ENCODE measurements at places on chromosomes 5 and 9.

DNA sequence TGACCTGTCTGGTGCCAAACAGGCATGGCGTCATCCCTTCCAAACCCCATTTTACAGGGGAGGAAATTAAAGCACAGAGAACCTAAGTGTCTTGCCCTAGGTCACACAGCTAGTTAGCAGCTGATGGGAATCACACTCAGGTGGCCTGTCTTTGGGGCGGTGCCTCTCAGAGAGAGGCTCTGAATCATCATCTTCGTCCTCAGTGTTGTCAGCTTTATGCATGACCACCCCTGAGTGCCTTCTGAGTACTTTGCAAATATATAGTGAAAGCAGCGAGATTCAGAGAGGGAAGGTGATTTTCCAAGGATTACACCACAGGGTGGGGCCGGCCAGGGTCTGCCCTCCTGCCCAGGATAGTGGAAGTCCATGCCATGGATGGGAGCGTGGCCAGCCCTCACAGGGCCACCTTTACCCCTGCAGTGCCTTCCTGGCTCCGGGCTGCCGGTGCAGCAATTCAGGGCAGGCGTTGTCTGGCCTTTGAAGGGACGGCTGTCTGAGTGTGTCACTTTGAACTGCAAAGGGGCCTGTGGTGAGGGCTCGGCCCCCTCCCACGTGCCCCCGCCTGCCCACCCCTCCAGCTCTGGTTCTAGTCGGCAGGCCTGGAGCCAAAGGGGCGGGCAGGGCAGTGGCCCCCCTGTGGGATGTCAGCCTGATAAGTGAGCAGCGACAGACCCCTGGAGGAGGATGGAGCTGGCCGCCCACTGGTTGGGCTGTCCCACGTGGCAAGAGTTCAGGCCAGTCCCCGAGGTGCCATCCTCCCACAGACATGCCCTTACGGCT lies 16.9 kb downstream of the LMX1B start:
- DNase-seq, result no peak

GRCh38 chr9:124286292-124286931 lies 28.7 kb downstream of the NEK6 start:
- peak; percentile 37 for DNase-seq

DNA sequence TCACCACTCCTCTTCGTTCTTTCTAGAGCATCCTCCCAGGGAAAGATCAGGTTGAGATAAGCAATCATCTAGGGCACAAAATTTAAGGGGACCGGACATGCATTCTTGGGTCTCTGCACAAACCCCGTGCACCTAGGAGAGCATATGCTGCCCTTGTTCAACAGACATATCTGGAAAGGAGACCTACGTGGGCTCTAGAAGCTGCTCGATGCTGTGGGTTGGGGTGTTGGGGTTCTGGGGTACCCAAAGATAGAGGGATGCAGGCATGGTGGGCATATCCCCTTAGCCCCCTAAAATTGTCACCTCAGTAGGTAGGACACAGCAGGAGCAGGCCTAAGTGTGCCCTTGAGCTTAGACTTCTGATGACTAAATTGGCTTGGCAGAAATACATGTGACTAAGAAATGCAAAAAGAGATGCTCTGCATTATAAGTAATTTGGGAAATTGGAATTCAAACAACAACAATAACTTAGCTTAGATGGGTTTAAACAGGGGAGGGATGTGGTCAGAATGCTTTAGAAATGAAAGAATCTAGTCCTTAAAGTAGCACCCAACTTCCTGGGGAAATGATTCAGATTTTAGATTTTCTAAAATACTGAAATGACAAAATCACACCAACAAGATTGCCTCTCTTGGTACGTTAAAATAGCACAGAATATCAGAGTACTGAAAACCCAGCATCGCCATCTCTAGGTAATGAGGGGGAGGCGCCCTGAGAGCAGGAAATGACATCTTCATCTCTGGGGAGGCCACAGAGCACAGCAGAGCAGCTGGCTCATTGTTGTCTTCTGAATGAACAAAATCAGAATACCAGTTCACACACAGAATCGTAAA lies 172.3 kb downstream of the GNA14 start:
- DNase-seq, result peak; percentile 8

DNA sequence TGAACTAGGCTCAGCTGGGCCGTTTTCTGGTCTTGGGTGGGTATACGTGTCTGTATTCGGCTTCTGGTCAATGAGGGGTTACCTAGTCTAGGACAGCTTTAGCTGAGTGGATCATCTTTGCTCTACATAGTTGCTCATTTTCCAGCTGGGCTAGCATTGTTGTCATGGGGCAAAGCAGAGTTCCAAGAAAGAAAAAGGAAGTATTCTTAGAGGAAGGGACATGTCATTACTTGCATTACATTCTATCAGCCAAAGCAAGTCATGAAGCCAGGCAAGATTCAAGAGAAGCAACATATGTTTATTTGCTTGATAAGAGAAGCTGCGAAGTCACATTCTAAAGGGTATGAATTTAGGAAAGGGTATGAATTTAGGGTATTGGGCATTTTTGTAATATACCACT lies 396.5 kb downstream of the ZNF608 start:
- DNase-seq, result no peak

- DNase-seq, result no peak
Measured at GRCh38 chr5:141121985-141122384, 367 bp downstream of the PCDHB4 start.

- DNase-seq, result no peak
Measured at GRCh38 chr9:130328349-130328801, 62.8 kb downstream of the HMCN2 start.

DNA sequence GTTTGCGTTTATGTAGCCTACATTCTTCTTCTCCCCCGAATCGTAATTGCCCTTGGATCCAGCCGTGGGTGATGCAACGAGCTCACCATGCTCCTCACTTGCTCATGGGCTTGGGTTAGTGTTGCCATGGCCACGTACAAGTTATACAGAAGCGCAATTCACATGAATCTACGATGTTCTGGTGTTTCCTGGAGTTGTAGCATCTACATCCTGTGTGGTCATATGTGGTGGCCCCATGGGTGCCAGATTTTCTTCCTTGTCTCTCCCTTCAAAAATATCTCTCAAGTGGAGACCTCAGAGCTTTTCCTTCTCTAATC lies 115.3 kb downstream of the TLE4 start:
- no peak for DNase-seq

GRCh38 chr9:91720751-91721705 lies 229.0 kb downstream of the ROR2 start:
- DNase-seq, result no peak

GRCh38 chr5:171821286-171821685 lies 35.7 kb downstream of the SMIM23 start:
- no peak for DNase-seq

- DNase-seq, result no peak
Measured at GRCh38 chr9:33140401-33141360, 26.5 kb downstream of the B4GALT1 start.

GRCh38 chr5:159510282-159510681 lies 180.0 kb upstream of the IL12B start:
- no peak for DNase-seq

DNA sequence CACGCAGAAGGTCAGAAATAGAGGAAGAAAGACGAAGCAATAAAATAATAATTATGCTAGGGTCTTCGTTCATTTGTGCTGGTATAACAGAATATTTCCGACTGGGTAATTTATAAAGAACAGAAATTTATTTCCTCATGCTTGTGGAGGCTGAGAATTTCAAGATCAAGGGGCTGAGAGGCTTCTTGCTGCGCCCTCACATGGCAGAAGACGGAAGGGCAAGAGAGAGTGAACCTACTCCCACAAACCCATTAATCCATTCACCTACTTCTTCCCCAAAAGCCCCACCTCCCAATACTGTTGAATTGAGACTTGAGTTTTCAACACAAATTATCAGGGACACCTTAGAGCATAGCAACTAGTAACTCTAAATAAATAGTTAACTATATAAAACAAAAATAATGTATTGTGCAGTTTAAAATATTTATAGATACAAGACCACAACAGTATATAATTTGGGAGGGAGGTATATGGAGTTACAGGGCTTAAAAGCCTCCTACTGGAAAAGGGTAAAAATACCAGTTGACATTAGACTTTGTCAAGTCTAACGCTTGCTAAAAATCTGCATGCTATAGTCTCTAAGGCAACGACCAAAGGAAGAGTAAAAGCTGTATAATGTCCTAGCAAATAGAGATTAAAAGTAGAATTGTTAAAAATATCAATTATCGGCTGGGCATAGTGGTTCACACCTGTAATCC lies 40.3 kb upstream of the NAA35 start:
- DNase-seq, result peak; percentile 2

DNA sequence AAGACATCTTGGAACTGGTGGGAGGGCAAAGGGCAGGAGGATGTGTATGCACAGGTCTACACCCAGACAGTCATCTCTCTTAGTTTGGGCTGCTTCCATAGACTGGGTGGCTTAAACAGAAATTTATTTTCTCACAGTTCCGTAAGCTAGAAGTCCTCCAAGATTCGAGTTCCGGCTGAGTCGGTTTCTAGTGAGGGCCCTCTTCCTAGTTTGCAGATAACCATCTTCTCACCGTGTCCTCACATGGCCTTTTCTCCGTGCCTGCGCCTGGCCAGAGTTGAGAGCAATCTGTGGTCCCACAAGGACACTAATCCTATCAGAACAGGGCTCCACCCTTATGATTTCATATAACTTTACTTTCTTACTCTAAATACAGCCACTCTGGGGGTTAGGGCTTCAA lies 4.1 kb downstream of the SMIM32 start:
- no peak for DNase-seq

DNA sequence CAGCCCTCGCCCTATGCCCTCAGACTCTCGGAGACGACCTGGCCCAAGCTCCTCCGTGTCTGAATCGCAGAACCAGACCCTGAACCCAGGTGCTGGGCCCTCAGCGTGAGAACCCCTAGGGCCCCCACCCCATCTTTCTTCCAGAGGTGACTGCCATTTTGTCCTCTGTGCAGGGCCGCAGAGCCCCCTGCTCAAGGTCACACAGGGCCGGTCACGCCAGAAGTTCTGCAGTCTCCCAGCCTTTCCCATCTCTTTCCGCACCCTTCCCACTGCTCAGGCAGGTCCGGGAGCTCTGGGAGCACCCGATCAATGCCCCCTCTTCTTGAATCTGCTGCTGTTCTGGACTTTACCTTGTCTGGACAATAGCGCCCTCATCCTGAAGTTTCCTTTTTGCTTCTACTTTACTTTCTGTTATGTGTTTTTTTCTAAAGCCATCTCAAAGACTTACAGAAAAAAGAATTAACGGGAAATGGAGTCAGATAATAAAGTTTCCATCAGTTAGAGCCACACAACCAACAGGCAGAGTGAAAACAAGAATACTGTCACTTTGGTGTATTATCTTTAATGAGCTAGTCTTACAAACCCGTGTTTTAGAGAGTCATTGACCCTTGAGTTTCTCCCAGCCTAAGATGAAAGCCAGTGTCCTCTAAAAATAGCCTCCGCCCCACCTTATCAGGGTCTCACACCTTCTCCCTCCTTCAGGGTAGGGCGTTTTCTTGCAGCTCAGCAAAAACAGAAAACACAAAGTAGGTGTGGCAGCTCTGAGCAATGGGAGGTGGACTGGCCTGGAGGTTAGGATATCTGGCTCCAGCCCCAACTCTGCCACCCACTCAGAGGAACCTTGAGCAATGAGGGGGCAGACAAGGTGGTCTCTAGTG lies 1.8 kb downstream of the TMOD1 start:
- no peak for DNase-seq

- no peak for DNase-seq
Measured at GRCh38 chr9:4794691-4795090, 1.9 kb downstream of the RCL1 start.

GRCh38 chr5:34057118-34057517 lies 14.1 kb upstream of the C1QTNF3 start:
- no peak for DNase-seq

- DNase-seq, result no peak
Measured at GRCh38 chr5:59333416-59333815, 560.1 kb downstream of the PDE4D start.

GRCh38 chr5:161803-162110 lies 29.5 kb upstream of the LRRC14B start:
- DNase-seq, result no peak

- no peak for DNase-seq
Measured at GRCh38 chr5:97102010-97102470, 40.4 kb downstream of the LIX1 start.

- no peak for DNase-seq
Measured at GRCh38 chr5:84306601-84307000, 78.1 kb downstream of the EDIL3 start.

DNA sequence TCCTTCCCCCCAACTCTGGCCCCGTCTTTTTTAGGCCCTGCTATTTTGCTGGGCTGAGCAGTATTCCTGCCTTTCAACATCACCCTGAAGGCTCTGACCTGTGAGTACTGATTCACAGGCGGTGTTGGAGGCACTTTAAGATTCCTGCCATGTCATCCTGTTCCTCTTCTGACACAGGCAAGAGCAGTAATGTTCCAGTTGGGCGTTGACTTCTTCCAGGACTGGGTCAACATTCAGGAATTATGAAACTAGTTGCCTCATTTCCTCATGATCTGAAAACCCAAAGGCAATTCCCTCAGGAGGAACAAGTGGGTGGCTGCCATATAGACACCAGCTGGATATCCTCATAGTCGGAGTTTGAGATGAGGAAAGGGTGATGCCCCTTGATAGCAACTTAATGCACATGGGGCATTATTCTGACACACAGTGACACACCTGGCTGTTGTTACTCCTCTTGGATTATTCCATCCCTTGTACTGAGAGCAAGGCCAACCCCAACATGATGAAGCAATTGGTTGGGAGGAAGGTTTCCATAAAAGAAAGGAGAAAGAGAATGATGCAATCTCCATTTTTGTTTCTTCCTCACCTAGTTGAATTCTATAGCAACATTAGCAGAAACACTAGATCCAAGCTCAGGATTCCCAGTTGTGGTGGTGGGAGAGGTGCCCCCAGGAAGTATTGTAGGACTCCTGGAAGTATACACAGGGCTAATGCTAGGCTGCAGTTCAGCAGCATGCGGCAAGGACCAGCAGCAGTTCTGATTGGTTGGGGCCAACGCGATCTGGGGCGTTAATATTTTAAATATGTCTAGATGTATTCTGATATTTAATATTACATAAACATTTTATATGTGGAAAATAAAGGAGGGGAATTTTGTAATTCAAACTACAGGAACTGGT lies 19.6 kb upstream of the GLRX start:
- no peak for DNase-seq

GRCh38 chr5:52804981-52805380 lies 17.3 kb downstream of the ITGA1 start:
- no peak for DNase-seq

GRCh38 chr9:107288701-107289100 lies 5.6 kb downstream of the RAD23B start:
- DNase-seq, result no peak

DNA sequence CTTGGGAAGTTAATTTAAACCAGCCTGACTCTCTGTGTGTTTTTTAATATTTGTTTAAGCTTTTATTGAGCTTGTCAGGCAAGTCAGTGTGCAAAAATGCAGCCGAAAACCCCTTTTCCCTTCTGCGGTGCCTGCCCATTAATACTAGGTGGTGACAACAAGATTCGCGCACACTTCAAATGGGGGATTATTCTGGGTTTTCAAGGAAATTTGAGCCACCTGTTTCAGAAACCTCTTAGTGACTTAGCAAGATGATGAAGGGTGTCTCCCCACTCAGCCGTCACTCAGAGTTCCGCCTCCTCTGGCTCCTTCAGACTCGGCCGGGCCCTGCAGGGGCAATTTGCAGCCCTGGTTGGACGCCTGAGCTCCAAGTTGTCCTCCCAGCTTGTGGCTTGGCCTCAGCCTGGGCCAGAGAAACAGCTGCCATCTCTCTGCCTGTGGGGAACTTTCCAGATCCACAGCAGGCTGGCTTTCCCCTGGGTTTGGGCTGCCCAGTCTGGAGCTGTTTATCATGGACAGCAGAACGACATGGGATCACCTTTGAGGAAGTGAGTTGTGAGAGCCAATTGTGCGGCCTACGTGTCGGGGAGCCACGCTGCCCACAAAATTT lies 75.9 kb downstream of the SPRY4 start:
- DNase-seq, result no peak

- DNase-seq, result no peak
Measured at GRCh38 chr5:63700241-63700640, 262.0 kb downstream of the HTR1A start.

All from stimulated activated CD8-positive, alpha-beta memory T cell treated with anti-CD3 and anti-CD28 coated beads, Interleukin-7, amount 100 ng/mL, for 24 hours (primary cell).